Jurkat, Clone E6-1 (cell line): ENCODE measurements at places on chromosomes 2 and 18.

- no peak for DNase-seq
These were observed 248.6 kb downstream of the NDUFA10 start for GRCh38 chr2:239776436-239777005.

- DNase-seq, result no peak
These were observed 198.0 kb downstream of the CDH20 start for GRCh38 chr18:61531182-61531581.

GRCh38 chr2:233464056-233464455 lies 102.5 kb downstream of the USP40 start:
- no peak for DNase-seq

GRCh38 chr2:233087713-233088112 lies 27.6 kb downstream of the INPP5D start:
- no peak for DNase-seq

- no peak for DNase-seq
These were observed 84.6 kb downstream of the SLC66A3 start for GRCh38 chr2:11239666-11240462.

DNA sequence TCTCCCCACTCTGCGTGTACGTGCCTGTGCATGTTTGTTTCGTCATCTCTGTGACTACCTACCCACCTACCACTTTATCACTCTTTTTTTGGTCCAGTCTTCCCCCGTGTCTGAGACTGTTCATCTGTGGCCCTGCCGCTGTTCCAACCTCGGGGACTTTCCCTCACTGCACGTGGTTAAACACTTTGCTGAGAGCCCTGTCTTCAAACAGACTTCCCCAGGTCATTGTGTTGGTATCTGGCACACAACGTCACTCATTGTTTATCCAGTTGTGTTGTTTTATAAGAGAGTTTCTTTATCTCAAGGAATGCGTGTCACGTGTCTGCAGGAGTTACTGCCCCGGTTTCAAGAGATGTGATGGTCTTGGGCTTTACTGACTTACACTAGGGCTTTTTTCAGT lies 262.0 kb upstream of the RASGRP3 start:
- DNase-seq, result no peak

DNA sequence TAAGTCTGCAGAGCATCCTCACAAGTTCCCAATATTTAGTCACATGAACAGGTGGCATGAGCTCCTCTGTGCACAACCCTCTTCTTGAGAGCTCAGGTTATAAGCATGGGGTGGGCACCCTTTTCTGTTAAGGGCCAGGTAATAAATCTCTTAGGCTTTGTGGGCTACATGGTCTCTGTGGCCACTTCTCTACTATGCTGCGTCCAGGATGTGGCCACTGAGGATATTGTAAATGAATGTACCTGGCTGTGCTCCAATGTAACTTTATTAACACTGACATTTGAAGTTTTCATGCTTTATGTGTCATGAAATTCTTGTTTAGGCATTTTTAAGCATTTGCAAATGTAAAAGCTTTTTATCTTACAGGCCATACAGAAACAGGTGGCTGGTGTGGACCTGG lies 116.8 kb upstream of the ST6GAL2 start:
- no peak for DNase-seq

GRCh38 chr2:126244937-126245336 lies 411.0 kb upstream of the GYPC start:
- DNase-seq, result peak; percentile 47

- DNase-seq, result no peak
These were observed 146.6 kb downstream of the ZNF516 start for GRCh38 chr18:76348267-76349066.

DNA sequence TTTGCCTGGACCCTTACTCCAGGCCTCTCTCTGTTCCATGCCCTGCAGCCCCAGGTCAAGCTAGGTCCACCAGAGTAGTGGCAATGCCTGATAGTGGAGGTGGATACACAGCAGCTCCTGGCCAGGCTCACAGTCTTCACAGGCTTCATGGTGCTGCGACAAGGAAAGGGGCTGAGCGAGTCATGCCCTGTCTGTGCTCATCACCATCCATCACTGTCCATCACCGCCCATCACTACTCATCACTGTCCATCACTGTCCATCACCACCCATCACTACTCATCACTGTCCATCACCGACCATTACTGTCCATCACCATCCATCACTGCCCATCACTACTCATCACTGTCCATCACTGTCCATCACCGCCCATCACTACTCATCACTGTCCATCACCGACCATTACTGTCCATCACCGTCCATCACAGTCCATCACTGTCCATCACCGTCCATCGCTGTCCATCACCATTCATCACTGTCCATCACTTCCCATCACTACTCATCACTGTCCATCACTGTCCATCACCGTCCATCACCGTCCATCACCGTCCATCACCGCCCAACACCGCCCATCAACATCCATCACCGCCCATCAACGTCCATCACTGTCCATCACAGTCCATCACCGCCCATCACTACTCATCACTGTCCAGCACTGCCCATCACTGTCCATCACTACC lies 57.1 kb upstream of the OTOS start:
- no peak for DNase-seq

DNA sequence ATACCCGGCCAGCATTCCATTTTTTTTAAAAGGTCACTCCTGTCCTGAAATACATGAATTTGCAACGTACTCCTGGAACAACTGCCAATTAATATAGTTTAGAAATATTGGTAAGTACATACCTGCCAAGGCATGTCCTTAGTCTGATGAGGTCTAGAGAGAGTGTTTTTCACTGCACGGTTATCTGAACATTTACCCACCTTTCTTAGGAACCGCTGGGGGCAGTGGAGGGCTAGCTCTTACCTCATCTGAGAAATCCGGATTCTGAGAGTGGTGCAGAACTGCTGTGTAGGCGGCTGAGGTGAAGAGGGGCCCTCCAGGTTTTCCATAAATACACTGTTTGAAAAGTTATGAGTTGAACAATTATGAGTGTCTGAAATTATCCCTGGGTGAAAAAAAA lies 133.1 kb upstream of the CCDC195 start:
- DNase-seq, result no peak

DNA sequence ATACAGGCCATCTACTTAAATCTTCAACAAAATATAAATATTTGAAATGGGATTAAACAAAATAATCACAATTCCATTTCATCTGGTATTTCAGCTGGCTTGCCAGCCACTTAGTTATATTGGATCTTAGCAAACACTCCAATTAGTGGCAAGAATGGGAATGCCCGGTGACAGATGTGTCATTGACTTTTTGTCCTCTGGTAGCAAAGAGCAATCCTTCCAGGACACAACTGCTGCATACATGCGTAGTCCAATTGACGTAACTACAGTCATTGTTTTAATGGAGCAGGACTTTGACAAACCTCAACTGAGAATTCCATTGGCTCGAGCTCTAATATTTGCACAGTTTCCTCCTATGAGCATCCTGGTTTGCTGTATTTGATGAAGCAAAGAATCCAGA lies 69.9 kb downstream of the RNF152 start:
- DNase-seq, result no peak

DNA sequence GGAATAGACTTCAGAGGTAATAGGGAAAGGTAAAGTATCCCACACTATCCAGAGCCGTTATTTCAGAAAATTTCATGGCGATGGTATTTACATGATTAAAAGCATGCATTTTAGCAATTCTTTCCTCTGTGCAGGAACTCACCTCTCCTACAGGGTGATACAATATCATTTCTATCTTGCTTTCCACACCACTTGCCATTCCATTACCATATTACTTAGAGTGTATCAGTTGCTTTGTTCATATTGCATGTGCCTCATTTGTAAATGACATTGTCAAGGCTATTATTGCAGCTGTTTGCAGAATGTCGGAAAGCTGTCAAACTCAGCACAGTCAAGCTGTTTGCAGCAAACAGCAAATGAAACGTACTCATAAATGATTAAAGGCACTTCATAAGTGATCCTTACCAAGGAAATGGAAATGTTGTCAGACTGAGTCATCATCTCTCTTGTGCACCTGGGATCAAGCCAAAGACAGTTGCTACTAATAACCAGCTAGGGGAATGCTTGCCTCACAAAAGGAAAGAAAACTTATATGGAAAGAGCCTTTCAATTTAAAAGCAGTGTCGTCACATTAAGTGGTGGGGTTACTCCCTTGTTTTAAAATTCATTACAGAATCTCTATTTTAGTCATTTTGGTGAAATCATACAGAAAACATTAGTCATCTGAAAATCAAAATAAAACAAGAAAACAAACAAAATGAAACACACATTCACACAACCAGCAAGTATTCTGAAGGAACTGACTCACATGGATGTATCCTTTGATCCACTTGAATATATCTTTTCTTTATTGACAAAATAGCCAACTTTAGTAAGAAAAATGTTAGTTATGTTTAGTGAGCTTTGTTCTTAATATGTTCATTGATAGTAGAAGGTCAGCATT lies 1064.1 kb upstream of the CNTNAP5 start:
- no peak for DNase-seq

- DNase-seq, result no peak
These were observed 322.8 kb downstream of the RIT2 start for GRCh38 chr18:42792731-42793130.

- no peak for DNase-seq
These were observed 9.6 kb downstream of the TAF1B start for GRCh38 chr2:9852881-9853280.

DNA sequence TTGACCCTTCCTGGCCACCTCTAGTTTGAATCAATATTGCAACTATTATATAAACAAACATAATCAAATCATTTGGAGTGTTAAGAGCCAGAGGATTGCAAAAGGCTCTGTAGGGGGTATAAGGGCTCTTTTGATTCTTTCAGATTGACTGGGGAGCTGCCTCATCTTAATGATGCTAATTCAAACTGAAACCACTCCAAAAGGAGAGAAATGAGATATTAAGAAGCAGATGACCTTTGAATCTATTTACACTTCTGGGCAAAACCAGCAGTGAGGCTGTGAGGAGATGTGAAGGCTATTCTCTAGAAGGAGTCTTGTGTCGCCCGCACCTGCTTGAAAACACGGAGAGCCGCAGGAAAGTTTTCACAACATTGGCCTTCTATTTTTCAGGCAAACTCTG lies 311.2 kb upstream of the CRIM1 start:
- DNase-seq, result no peak

DNA sequence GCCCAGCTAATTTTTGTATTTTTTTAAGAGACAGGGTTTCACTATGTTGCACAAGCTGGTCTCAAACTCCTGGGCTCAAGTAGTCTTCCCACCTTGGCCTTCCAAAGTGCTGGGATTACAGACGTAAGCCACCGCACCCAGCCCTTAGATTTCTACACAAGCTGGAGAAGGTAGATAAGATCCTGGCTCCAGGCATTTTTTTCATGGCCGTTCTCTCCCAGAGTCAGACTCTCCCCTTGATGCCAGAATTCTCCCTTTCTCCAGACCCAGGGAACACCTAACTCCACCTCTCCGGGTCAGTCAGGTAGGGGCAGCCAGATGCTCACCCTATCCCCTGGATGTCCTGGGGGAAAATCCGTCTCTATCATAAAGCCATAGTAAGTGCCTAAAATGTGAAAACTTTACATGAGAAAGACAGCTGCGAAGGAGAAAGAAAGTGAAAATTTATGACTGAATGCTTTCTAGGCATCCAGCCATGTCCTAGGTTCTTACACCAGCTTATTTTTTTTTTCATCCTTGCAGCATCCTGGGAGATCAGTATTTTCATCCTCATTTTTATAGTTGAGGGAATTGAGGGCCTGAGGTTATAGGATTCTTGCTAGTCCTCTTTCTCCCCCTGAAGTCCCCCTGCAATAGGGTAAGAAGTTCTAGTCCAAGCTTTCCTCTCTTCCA lies 16.3 kb downstream of the SIX3 start:
- no peak for DNase-seq

GRCh38 chr18:13369353-13369752 lies 150.8 kb downstream of the LDLRAD4 start:
- no peak for DNase-seq

DNA sequence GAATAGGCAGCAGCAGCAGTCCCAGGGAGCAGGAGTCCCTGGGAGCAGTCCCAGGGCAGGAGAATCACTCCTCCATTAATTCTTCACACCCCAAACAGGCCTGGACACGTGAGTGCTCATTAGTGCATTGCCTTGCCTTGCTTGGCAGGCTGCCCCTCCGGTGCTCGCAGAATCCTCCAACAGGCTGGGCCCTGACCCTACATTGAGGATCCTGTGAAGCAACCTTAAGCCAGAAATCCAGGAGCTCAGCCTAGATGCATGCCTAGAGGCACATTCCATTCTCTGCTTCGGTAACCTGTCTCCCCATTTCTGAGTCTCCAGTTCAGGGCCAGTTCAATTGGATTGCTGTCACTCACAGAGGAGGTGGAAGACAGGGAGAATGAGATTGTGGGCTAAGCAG lies 97.4 kb upstream of the LRATD1 start:
- no peak for DNase-seq

DNA sequence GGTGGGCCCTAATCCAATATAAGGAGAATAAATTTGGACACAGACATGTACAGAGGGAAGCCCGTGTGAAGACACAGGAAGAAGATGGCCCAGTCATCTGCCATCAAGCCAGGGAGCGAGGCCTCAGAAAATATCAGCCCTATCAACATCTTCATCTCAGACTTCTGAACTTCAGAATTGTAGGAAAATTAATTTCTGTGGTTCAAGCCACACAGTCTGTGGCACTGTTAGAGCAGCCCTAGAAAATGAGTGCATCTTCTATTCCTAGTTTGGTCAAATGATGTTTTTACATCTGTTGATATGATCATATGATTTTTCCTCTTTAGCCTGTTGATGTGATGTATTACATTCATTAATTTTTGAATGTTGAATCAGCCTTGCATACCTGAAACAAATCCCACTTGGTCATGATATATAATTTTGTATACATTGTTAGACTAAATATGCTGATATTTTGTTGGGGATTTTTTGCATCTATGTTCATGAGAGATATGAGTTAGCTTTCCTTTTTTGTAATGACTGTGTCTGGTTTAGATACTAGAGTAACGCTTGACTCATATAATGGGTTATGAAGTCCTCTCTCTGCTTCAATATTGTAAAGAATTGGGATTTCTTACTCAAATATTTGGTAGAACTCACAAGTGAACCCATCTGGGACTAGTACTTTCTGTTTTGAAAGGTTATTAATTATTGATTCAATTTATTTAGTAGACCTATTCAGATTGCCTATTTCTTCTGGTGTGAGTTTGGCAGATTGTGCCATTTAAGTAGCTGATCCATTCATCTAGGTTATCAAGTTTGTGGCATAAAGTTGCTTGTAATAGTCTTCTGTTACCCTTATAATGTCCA lies 451.4 kb downstream of the EIPR1 start:
- DNase-seq, result no peak

DNA sequence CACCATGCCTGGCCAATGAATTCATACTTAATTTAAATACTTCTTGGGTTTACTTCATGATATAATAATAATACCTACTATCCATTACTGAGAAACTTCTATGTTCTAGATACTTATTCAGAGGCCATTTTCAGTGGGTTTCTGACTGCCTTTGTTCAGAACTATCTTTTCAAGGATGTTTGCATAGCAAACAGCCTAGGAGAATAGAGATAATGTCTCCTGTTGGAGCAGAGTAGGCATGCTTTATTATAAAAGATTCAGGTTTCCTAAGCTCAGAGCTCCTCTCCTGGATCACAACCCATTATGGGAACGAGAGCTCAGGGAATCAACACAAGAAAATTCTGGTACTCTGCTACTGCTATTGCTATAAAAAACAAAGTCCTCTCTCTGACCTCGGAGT lies 11.1 kb downstream of the FASTKD1 start:
- DNase-seq, result no peak
